H9 (cell line): ENCODE measurements at places on chromosomes 12 and 14.

GRCh38 chr12:102811110-102811737 is 105.8 kb downstream of the PAH start:
- no peaks in the 10 kb centered on the region for H3K36me3 ChIP-seq
- no peaks in the 10 kb centered on the region for H3K27me3 ChIP-seq
- no peak overlapping the region for H3K4me3 ChIP-seq
- H3K27ac ChIP-seq, result no peak overlapping the region
- no peaks in the 10 kb centered on the region for H3K4me1 ChIP-seq

DNA sequence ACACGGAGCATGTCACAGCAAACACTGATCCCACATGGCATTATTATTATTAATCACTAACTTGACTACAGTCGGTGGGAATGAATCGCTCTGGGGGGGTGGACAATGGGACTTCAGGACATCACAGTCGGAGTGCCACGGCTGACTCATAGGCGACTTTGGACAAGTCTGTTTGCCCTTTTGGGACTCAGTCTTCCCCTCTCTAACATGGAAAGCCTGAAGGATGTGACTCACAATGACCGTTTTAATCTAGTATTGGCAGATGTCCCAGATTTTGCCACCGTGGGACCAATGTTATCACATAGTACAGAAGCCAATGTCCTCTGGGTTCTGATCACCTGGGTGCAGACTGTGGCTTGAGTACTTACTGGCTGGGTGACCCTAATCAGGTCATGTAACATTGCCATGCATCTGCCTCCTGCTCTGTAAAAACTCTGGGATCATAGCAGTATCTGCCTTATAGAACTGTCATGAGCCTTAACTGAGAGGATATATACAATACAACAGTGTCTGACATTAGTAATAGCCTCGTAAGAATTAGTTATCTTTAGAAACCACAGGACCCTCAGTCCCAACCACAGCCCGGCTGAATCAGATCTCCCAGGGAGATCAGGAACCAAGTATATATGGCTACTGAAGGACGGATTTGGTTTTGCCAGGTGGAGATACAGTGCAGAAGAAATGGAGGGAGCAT is 362.6 kb downstream of the BCL11B start:
- DNase-seq, result no peak
- H3K27me3 ChIP-seq, result no peaks in the 10 kb centered on the region; the same call in 1 of the 2 replicates
- peaks cover 8% of the 10 kb centered on the region; the same call in 1 of the 2 replicates for H3K4me1 ChIP-seq
- H3K27ac ChIP-seq, result no peak overlapping the region

DNA sequence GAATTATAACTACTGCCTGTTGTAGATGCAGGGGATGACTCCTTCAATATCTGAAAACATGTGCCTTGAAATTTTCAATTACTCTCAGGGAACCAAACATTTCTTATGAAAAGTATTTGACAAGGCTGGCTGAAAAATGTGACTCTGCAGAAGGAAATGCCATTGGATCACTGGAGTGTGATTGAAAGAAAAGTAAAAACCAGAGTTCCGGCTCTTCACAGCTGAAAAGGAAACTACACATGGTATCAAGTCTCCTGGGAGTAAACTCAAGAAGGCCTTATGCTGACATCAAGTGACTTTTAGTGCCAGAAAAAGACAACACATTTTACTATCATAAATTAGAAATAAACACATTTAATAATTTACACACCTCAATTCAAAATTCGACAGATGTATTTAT is 693.0 kb downstream of the LRFN5 start:
- H3K27me3 ChIP-seq, result no peaks in the 10 kb centered on the region
- H3K4me3 ChIP-seq, result no peak overlapping the region
- no peak for DNase-seq
- peaks cover 5% of the 10 kb centered on the region for H3K36me3 ChIP-seq

- no peak overlapping the region for H3K27ac ChIP-seq
- no peak for DNase-seq
- H3K4me3 ChIP-seq, result no peak overlapping the region; the same call in 2 of the 3 replicates
- H3K4me1 ChIP-seq, result no peaks in the 10 kb centered on the region
- peaks cover 44% of the 10 kb centered on the region for H3K36me3 ChIP-seq
These were observed 119.0 kb downstream of the RFLNA start for GRCh38 chr12:124413915-124414314.

DNA sequence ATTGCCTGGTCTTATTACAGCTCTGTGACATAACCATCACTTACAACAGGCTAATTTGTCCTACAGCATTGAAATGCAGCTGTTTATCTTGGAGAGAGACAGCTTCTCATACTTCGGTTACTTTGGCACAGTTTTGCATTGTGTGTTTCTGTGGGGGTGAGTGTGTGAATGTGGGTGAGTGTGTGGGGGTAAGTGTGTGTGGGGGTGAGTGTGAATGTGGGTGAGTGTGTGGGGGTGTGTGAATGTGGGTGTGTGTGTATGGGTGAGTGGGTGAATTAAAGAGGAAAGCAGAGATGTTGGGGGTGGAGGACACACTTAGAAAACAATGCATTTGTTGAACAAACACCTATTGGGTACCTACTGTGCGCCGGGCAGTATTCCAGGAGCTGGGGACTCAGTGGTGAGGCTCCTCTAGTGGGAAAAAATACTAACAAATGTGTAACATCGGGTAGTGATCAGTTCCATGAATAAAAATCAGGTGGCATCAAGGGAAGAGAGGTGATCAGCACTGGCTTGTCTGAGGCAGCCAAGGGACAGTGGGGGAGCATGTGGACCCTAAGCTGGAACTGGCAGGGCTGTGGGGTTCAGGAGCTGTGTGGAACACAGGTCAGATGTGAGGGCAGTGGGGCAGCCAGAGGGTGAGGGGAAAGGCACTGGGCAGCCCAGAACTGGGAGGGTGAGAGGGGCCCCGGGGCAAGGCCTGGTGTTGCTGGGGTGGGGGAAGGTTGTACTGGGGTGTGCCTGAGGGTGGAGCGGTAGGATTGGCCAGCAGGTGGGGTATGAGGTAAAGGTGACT is 44.1 kb upstream of the AMN start:
- H3K27ac ChIP-seq, result no peak overlapping the region
- no peak for DNase-seq
- no peak overlapping the region for H3K4me3 ChIP-seq
- no peaks in the 10 kb centered on the region for H3K36me3 ChIP-seq

DNA sequence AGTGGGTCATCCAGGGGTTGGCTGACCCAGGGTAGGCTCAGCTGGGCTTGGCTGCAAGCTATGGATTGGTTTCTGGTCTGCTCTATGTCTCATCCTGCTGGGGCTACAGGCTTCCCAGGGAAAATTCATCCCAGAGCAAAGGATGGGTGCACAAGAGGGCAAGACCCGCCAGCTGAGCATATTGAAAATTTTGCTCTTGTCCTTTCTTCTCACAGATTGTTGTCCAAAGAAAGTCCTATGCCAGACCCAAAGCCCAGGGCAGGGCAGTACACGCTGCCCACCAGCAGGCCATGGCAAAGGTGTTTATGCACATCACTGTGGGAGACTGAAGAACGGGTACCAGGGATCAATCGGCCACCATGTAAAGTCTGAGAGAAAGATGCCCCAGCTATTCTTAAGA is 95.3 kb upstream of the PARP11 start:
- H3K4me3 ChIP-seq, result no peak overlapping the region
- no peaks in the 10 kb centered on the region for H3K27me3 ChIP-seq
- no peaks in the 10 kb centered on the region for H3K4me1 ChIP-seq
- DNase-seq, result peak; percentile 22
- no peaks in the 10 kb centered on the region for H3K36me3 ChIP-seq

GRCh38 chr12:117098361-117099217 is 627 bp downstream of the TESC start:
- H3K36me3 ChIP-seq, result no peaks in the 10 kb centered on the region
- H3K4me1 ChIP-seq, result no peaks in the 10 kb centered on the region
- no peak for DNase-seq
- H3K27ac ChIP-seq, result no peak overlapping the region
- H3K4me3 ChIP-seq, result peak overlapping the region; percentile 65
- H3K27me3 ChIP-seq, result peaks cover 3% of the 10 kb centered on the region; the same call in 1 of the 2 replicates

GRCh38 chr12:42961395-42961794 is 371.8 kb upstream of the PRICKLE1 start:
- no peak for DNase-seq
- no peaks in the 10 kb centered on the region; the same call in 1 of the 2 replicates for H3K4me1 ChIP-seq
- no peaks in the 10 kb centered on the region for H3K36me3 ChIP-seq
- H3K4me3 ChIP-seq, result no peak overlapping the region
- no peak overlapping the region for H3K27ac ChIP-seq
